ENCODE measurements at places on chromosomes 4 and X.

- DNase-seq: no peak
Observed at GRCh38 chrX:43581888-43582539, 74.1 kb upstream of the MAOA start.

- no peak for DNase-seq
Observed at GRCh38 chrX:1483843-1484637, 31.3 kb upstream of the ASMTL start.

DNA sequence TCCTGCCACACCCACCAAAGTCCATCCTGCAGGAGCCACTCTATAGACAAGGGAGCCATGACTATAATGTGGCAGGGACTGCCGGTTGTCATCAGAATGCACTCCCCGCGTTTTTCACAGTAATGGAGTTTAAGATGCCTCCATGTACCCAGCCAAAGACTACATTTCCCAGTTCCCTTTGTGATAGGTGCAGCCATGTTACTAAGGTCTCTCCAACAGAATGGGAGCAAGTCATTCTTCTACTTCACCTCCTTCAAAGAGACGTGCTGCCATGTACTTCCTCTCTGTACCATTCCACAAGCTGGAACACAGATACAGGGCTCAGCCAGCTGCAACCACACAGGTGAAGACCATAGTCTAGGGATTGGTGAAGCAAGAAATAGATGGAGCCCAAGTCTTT, 126.7 kb downstream of the CORIN start:
- DNase-seq: no peak

GRCh38 chr4:79650794-79651431, 242.9 kb upstream of the GK2 start:
- DNase-seq: no peak

DNA sequence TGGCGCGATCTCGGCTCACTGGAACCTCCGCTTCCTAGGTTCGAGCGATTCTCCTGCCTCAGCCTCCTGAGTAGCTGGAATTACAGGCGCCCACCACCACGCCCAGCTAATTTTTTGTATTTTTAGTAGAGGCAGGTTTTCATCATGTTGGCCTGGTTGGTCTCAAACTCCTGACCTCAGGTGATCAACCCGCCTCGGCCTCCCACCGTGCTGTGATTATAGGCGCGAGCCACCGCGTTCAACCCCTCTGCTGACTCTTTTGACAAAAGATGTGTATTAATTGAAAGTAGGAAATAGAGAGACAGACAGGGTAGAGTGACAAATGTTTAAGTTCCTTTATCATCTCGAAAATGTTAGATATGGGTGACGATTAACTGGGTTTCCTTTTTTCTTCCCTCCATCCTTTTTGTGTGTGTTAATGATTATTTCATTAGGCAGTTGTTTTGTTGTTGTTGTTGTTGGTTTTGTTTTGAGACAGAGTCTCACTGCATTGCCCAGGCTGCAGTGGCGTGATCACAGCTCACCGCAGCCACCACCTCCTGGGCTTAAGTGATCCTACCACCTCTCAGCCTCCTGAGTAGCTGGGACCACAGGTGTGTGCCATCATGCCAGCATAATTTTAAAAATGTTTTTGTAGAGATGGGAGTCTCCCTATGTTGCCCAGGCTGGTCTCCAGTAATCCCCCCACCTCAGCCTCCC, 79.5 kb downstream of the KDM6A start:
- no peak for DNase-seq
